ENCODE measurements at places on chromosomes 7 and 10. TPM values are rescaled to one million over a fixed set of nuclear protein-coding genes. Genes with fewer than 3 reads are reported as not detected.

DNA sequence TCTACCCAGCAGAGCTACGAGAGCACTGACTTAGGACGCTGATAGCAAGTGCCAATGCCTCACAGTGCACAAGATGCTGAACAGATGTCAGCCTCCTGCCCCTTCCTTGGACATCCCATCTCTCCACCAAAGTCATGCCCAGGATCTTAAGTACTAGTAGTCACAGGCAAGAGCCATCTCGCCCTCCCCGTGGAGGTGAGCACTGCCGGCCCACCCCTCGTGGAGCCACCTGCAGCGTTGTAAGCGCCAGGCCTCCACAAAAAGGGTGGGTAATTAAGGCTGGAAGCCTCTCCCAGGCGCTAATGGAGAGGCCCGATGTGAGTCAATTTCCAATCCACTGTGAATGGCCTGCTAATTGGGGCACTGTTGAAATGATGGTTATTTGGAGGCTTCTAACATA is 156.2 kb downstream of the GRID1 start:
- DNase-seq = peak; percentile 60

HMX2 gene
- not detected for total RNA-seq

SUGCT gene
- 21.7 TPM for total RNA-seq

GRCh38 chr10:19676063-19676462 is 140.2 kb upstream of the PLXDC2 start:
- no peak for DNase-seq

PEX1 gene
- 23.6 TPM for total RNA-seq

DNA sequence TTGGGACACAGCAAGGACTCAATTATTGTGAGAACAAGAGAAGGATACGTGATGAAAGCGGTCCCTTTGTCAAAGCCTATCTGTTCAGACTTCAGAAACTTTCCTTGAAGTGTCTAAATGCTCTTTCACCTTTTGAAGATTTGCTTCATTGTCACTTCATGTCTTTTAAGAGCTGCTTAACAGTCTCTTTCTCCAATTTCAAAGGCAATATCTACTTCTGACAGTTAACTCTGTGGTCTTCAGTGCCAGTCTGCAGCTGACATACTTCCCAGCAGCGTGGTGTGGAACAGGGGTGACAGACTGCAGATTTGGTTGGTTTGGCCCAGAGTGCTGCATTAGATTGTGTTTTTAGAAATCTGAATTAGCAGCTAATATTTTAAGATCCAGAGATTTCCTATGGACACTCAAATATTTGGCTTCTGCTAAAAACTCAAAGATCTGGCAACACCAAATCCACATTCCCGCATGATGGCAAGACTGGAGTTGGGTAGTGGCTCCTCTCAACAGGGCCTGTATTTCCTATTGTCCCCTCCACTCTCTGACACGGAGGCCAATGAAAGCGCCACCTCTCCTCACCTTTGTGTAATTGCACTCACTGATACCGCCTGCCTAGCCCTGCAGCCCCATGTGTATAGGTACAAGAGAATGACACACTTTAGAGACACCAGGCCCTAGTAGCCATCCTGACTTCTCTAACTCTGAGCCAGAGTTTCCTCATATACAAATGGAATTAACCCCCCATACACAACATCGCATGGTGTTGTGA is 11.5 kb downstream of the SCRN1 start:
- no peak for DNase-seq

- DNase-seq = no peak
Observed at GRCh38 chr10:131003455-131003854, 308.1 kb downstream of the TCERG1L start.

- DNase-seq = peak; percentile 90
Observed at GRCh38 chr7:132536654-132537395, 39.4 kb downstream of the PLXNA4 start.

DNA sequence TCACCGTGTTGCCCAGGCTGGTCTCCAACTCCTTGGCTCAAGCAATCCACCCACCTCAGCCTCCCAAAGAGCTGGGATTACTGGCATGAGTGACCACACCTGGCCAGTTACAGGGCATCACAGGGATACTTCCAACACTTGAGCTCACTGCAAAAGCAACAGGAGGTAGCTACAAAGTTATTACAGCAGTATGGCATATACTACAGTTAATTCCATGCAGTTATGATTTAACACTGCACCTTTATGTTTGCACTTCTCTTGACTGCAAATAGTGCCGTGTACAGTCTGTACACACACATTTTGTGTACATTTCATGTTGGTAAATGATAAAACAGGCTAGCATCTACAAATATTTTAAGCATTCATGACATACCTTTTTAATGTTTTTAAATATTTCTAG is 21.3 kb downstream of the SRPK2 start:
- no peak for DNase-seq

DNA sequence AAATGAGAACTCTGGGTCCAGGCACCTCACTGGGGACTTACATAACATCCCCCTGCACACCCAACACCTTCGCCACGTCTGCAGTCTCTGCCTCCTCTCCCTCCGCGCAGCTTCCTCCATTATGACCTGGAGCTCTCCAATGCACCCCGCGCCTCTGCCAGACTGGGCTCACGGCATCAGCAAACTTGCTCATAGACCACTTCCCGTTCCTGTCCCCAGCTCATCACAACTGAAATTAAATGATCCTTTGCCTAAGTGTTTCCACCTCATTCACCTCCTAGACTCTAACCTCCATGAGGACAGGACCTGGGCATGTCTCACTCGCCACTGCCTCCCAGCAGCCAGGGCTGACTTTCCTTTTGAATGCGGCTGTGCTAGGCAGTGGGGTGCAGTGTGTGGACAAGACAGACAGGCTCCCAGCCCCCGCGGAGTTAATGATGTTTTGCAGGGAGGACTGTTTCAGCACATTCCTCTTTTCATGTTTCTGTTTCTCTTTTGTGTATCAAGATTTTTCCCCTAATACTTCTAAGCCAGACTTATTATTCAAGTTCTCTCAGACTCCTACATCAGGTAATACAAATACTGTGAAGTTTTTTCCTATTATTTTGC is 18.8 kb downstream of the CHST15 start:
- no peak for DNase-seq

DNA sequence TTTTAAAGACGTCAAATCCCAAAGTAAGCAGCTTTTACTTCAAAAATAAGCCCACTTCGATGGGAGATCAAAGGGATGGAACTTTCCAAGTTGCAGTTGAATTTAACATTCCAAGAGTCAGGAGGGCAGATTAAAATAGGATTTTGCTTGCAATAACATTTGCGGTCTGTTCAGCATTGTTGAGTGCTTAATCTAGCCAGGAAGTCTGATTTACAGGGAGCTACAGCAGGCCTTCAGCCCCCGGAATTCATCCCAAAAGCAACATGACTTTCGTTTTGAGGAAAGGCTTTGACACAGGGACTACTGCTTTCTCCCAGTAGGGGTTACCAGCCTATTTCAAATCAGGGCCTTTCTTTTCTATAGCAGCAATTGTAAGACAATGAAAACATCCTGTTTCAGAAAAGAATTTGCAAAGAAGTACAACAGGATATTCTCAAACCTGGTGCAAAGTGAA is 279.6 kb upstream of the PITRM1 start:
- DNase-seq = peak; percentile 56

DNA sequence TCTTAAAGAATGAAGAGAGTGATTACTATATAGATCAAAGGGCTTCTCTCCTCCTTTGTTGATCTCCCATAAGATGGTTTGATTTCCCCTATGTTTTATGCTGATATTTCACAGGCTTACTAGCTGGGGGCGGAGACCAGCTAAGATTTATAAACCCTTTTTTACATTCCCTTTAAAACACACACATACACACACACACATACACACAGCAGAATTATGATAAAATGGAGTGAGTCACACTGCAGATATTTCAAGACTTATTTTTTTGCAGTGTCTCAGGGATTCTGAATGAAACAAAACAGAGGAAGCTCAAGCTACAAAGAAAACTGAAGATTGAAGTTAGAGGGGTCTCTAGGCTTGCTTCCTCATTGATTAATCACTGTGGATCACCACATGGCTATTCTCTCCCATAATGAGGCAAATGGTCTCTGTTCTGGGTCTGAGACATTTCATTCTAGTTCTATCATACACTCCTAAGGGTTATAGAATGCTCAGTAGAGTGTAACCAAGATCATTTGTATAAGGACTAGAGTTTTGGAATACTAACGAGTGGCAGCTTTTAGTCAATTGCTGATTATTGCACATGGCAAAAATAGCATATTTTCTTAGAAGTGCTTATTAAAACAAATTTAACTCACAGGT is 18.6 kb downstream of the INA start:
- peak; percentile 81 for DNase-seq

VIPR2 gene
- total RNA-seq = not detected

DNA sequence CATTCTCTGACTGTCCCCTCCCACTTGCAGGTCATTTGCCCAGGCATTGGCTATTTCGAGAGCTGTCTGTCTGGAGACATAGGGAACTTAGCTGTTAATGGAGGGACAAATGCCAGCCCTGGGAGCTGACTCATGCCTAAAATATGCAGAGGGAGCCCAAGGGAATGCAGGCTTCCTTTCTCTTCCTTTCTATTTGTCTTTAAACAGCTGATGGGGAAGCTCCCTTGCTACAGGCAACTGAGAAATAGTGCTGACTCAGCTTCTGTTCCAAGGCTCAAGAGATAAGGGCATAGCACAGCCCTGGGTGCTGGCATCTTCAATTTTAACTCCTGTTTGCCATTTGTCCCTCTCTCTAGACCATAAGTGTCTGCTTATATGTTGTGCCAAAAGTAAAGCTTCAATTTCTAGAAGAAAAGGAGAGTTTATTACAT is 82.7 kb upstream of the C1GALT1 start:
- DNase-seq = peak; percentile 91

GRCh38 chr10:66349726-66350125 is 576.1 kb upstream of the LRRTM3 start:
- no peak for DNase-seq

DNA sequence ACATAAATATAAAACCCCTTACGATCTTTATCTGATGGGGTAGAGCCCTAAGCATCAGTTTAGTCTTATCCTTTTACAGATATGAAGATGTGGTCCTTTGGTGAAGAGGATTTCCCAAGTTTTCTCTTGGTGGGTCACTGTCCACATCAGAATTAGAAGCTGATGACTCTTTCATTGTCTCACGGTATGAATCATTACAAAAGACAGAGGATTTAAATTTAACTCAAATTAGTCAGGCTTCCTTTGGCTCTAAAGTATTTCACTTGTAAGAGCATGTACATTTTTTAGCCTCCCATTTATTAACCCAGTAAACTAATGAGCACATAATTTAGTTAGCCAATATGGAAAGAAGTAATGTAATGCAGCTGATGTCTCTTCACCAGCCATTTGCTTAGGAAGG is 49.9 kb upstream of the TMEM26 start:
- peak; percentile 35 for DNase-seq
